ENCODE measurements at places on chromosomes 1 and 21.

GRCh38 chr1:30757352-30758120 lies at the start of gene LAPTM5:
LAPTM5 (minus strand) TSS chr1:30757774; CDS start chr1:30757745, 29 bp downstream.
- peak; percentile 53 for DNase-seq

DNA sequence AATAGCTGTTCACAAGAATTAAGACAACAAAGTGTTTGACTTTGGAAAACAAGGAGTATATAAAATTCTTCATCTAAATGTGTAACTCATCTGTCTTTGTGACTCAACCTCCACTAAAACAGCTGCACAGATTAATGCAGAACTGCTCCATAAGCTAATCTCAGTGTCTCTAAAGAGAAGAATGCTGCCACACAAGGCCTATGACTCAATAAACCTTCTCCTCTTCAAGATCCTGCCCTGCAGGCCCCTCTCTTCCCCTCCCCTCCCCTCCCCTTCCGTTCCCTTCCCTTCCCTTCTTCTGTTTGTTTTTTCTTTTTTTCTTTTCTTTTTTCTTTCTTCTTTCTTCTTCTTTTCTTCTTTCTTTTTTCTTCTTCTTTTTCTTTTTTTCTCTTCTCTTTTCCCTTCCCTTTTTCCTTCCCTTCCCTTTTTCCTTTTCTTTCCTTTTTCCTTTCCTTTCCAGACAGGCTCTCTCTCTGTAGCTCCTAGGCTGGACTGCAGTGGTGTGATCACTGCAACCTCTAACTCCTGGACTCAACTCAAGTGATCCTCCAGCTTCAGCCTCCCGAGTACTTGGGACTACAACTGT lies 1052.8 kb downstream of the BRINP3 start:
- DNase-seq = no peak

DNA sequence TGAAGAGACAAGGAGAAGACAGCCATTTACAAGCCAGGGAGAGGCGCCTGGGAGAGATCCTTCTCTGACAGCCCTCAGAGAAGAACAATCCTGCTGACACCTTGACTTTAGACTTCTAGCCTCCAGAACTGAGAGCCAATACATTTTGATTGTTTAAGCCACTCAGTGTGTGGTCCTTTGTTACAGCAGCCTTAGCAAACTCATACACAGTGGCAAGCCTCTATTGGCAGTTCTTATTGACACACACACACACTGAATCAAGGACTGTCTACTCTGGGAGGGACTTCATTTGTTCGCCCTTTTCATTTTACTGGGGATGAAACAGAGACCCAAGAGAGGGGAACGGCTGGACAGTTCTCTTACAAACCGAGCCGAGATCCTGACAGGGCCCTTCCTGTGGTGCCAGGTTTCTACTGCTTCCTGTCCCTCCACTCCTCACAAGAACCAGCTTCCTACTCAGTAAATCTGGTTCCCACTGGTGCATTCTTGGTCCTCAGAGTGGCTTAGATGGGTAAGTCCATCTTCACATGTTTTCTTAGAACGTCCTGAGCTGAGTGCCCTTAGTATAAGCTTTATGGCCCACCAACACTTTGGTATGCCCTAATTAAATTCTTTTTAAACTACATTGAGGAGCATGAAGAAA lies 14.7 kb downstream of the SLAMF1 start:
- no peak for DNase-seq

DNA sequence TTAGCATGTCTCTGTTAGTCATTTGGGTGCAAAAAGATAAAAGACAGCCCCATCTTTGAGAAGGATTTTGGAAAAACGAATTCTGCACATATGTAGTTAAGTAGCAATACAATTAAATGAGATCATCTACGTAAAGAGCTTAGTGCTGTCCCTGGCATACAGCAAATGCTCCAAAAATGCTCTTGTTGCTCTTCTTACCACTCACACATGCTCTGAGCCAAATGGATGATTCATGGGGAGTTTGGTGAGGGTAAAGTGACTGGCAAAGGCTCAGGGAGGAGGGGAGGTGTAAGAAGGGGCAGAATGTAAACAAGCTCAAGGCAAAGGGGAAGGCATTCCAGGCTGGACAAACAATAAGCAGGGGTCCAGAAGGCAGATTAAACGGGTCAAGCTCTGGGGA lies 191.9 kb downstream of the AK5 start:
- no peak for DNase-seq

DNA sequence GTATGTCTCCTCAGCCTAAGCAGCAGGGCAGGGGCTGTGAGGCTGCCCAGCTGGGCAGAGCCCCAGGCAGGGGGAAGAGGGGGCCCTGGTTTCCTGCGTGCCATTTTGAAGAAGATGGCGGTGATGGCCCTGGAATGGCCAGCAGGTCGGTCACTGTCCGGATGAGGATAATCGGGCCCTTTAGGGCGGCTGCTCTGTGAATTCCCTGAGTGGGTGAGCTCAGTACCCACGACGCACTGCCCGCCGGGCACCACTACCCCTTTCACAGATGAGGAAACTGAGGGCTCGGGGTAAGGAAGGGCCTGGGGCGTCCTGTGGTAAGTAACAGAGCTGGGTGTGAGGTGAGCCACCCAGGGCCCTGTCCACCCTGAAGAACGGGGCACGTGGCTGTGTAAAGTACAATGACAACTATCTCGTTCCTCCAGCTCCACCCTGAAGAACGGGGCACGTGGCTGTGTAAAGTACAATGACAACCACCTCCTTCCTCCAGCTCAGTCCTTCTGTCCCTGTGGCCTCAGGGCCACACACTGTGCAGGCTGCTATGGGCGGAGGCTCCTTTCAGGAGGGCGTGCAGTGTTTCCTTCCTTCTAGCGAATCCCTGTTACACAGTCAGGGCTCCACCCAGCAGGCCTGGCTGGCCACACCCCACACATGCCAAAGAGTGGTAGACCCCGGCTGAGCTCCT lies 23.2 kb downstream of the ITGB2 start:
- no peak for DNase-seq

DNA sequence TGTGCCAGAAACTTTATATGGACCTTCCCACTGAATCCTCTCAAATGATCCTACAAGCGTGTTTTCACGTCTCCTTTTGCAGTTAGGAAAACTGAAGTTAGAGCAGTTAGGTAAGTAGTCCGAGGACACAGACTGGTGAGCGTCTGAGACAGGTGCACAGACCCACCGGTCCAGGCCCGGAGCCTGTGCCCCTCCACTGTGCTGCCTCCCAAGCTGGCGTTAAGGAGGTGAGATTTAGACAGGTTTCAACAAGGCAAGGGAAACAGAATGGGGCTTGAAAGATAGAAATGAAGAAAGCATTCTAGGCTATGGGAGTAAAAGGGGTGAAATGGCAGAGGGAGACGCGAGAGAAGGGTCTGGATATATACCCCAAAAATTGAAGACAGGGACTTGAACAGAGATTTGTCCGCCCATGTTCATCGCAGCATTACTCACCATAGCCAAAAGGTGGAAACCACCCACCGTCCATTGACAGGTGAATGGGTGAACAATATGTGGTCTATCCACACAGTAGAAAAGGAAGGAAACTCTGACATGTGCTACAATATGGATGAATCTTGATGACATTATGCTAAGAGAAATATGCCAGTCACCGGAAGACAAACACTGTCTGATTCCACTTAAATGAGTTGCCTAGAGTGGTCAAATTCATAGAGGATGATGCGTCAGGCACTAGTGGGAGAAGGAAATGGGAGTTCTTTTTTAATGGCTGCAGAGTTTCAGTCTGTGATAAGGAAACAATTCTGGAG lies 15.7 kb upstream of the PKP1 start:
- no peak for DNase-seq

DNA sequence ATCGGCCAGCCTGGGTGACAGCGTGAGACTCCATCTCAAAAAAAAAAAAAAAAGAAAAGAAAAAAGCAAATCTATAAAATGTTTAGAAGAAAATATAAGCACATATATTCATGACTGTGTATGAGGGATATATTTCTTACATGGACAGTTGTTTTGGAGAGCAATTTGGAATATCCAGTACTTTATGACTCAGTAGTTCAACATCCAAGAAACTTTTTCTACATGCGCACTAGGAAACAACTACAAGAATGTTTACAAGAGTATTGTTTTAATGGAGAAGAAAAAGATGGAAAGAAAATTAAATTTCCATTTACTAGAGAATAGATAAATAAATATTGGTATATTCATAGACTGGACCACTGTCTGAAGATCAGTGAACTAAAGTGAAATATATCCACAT lies 77.5 kb downstream of the MAST2 start:
- DNase-seq = no peak

GRCh38 chr1:224528900-224529299 lies 87.2 kb upstream of the CNIH3 start:
- no peak for DNase-seq

DNA sequence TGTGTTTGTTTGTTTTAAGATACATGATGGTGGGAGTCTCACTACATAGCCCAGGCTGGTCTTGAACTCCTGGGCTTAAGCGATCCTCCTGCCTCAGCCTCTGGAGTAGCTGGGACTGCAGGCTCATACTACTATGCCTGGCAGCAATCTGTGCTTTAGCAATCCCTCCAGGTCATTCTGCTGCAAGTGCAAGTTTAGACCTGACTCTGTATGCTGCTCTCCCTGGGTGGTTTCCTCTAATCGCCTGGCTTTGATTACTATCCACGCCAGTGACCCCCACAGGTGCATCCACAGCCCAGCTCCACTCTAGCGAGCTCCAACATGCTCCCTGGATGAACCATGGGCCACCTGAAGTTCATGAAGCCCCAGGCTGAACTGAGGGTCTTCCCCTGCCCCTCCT lies 15.5 kb upstream of the PABPC4 start:
- no peak for DNase-seq

GRCh38 chr1:19096036-19096833 lies 113.8 kb downstream of the UBR4 start:
- DNase-seq = no peak

- no peak for DNase-seq
These were observed 20.4 kb upstream of the CSF3R start for GRCh38 chr1:36503159-36503558.

- no peak for DNase-seq
These were observed 9.5 kb downstream of the CD5L start for GRCh38 chr1:157831968-157832626.

DNA sequence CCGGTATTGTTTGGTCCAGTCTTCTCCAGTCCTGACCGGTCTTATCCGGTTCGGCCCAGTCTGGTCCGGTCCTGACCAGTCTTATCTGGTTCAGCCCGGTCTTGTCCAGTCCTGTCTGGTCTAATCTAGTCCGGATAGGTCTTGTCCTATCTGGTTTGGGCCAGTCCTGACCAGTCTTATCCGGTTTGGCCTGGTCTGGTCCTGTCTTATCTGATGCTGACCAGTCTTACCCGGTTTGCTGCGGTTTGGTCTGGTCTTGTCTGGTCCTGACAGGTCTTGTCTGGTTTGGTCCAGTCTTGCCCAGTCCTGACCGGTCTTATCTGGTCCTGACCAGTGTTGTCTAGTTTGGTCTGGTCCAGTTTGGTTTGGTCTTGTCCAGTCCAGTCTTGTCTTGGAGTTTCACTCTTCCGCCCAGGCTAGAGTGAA lies 30.1 kb downstream of the DHX9 start:
- DNase-seq = no peak

- DNase-seq = no peak
These were observed 15.0 kb upstream of the CEP85 start for GRCh38 chr1:26218906-26219494.

DNA sequence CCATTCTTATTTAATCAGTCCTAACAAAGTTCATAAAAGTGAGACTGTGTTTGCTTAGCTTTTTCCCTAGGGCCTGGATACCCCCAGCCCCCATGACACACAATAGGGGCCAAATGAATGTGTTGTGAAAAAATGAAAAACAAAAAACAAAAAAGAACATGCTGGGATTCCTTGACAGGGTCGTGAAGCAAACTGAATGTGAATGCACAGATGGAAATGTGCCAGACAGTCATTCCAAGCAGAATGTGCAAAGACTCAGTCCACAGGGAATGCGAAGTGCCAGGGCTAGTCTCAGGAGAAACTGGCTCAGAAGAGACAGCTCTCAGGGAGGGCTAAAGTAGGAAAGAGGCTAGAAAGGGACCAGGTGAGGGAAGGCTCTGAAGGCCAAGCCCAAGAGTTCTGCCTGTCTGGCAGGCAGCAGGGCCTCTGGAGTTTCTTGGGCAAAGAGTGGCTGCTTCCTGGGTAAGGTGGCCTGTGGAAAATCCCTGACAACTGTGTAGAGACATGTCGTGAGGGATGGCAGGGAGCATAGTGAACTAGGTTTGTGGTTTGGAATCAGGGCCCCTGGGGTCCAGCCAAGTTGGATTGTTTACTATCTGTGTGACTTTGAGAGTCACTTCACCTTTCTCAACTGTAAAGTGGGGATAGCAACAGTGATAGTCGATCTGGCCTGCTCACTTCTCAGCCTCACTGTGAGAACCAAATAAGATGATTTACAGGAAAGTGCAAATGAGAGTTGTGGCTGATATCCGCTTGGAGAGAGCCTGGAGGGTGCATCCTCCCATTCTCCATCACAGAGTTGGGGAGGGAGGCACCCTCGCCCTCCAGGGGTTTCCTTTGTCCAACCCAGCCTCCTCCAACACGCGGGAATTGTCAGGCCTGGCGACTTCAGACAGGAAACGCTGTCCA lies 1.2 kb upstream of the ADAM15 start:
- DNase-seq = no peak

- no peak for DNase-seq
These were observed 53.4 kb downstream of the MACO1 start for GRCh38 chr1:25484096-25484495.

GRCh38 chr21:40587736-40588346 lies 259.1 kb downstream of the DSCAM start:
- DNase-seq = no peak

DNA sequence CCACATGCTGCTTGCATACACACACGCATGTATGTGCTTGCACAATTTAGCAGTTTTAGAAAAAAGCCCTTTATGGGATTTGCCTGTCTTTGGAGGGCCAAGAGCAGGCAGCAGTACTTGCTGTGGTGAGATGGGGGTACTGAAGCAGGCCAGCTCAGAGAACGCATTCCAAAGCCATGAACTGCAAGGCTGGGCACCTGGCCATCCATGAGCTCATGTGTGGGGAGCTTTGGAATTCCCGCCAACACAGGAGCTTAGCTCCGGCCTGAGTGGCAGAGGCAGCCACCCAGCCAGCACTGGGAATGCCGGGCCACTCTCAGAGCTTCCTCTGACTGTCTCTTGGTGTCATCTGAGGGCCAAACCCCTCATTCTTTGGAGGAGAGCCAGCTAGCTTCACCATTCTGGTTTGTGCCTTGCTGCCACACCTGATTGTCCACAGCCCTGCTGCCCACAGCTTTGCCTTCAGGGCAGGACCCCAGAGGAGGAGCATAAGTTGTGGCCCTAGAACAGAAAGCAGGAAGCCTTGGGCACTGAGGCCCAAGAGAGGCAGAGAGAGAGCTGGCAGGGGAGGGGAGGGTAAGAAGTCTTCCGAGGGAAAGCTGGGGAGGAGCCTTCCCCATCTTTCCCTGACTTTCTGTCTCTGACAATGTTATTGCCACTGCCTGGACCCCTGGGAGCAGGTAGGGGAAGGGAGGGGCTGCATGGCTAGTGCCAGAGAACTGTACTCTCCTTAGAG lies 92.1 kb upstream of the POU3F1 start:
- no peak for DNase-seq

GRCh38 chr21:35652196-35652595 lies 408.1 kb downstream of the SETD4 start:
- DNase-seq = no peak

DNA sequence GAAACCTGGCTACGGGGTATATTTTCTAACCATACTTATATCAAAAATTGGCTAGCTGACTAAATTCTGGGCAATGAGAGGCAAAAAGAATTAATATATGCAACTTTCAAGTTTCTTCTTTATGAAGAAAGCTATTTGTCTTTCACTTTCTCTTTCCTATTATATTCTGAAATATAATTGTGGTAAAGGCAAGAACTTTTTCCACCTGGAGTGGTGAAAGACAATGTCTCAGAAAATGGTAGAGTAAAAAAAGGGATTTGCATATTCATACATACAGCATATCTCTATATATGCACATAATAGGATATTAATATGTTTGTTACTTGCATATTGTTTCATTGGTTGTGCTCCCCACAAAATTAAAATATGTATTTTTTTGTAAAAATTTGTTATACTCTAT lies 793.8 kb downstream of the PLA2G4A start:
- no peak for DNase-seq
